ENCODE measurements at places on chromosomes 12 and 14.
A peak's percentile ranks its signal among the peaks of the same experiment; 100 is the strongest.

- H3K36me3 ChIP-seq = peaks cover 35% of the 10 kb centered on the region
- DNase-seq = peak; percentile 42
- H3K4me1 ChIP-seq = peaks cover 50% of the 10 kb centered on the region
- peak overlapping the region; percentile 82 for H3K4me3 ChIP-seq
- H3K27ac ChIP-seq = peak overlapping the region; percentile 91
Measured at GRCh38 chr14:90398315-90398839, 1.5 kb downstream of the CALM1 start.

DNA sequence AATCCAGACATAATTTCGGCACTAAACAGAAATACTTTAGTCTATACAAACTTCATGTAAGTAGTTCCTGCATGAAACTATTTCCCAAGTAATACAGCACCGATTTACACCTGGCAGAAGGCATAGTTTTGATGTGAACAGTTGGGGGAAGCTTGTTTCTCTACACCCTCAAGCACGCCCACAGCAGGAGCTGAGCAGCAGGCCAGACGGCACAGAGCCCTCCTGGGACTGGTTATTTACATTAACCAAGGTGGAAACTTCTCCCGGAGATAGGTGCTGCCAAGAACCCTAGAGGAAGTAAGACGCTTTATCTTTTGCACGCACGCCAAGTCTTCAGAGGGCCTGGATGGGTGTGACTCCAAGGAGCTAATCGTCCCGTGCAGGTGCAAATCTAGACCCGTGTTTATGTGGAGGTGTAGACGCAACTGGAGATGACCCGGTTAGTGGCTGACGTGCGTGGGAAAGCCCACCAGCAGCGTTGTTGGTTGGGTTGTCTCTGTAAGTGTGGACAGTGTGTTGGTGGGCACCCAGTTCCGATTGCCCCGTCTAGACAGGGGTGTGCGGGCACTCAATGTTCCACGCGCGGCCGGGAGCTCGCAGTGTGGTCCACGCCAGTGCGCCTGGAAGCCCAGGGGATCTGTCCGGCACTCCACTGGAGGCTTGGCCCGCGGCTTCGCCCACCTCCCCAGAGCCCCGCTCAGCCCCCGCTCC is 767 bp upstream of the TCP11L2 start:
- H3K4me1 ChIP-seq = peaks cover 61% of the 10 kb centered on the region
- peak overlapping the region; percentile 83 for H3K4me3 ChIP-seq
- H3K36me3 ChIP-seq = no peaks in the 10 kb centered on the region
- no peaks in the 10 kb centered on the region for H3K27me3 ChIP-seq

DNA sequence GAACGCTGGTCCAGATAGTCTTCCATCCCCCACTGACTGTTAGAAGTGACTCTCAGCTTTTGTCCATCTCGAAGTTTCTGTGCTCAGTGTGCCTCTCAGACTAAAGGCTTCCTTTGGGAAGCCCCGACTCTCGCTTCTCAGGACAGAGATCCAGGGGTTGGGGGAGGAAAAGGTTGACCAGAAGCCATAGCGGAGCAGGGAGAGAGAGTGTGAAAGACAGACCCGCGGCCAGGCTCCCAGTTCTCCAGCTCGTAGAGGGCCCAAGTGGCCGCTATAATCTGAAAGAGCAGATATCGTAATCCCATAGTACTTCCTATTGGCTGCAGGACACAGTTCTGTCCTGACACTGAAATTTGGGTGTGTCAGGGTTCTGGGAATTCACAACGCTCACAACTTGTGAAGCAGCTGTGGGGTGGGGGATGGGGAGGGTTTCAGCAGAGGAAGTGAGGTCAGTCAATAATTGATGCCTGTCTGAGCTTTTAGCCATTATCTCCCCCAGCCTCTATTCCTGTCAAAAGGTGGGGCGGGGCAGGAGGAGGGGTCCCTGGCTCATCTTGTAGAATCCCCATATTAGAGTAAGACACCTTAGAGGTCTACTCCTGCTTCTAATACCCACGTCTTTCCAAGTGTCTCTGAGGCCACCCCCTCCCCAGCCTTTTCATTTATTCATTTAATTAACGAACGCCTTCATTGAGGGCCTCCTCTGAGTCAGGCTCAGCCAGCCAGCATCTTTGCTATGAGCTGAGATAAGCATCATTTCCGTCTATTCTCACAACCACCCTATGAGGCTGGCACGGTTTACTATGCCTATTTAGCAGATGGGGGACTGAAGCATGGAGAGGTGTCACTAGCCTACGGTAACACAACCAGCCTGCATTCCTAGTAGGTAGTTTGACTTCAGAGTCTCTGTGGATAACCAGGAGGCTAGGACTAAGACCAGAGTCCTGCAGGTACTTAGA is 1.6 kb upstream of the ACVRL1 start:
- peaks cover 18% of the 10 kb centered on the region for H3K27me3 ChIP-seq
- H3K36me3 ChIP-seq = no peaks in the 10 kb centered on the region
- peaks cover 19% of the 10 kb centered on the region for H3K4me1 ChIP-seq
- H3K4me3 ChIP-seq = peak overlapping the region; percentile 16
- DNase-seq = peak; percentile 70

GRCh38 chr14:58119381-58119780 is 32.6 kb downstream of the ARMH4 start:
- H3K4me3 ChIP-seq = no peak overlapping the region
- no peaks in the 10 kb centered on the region for H3K36me3 ChIP-seq
- DNase-seq = no peak
- H3K27me3 ChIP-seq = no peaks in the 10 kb centered on the region
